ENCODE measurements at places on chromosomes 3 and 15. TPM values are rescaled to one million over a fixed set of nuclear protein-coding genes. Genes with fewer than 3 reads are reported as not detected.

PLOD2 gene
- 121 TPM for total RNA-seq

CCDC33 gene
- total RNA-seq = not detected

STRIT1 gene
- total RNA-seq = not detected

A4GNT gene
- total RNA-seq = not detected
